Large intestine (tissue), 12 donors: ENCODE measurements at places on chromosomes 6 and 20. TPM values are rescaled to one million over a fixed set of nuclear protein-coding genes. Genes with fewer than 3 reads are reported as not detected.

LPA gene
- polyA plus RNA-seq = 0.06 TPM

ZBP1 gene
- 0.40 TPM for polyA plus RNA-seq

MCHR2 gene
- polyA plus RNA-seq = 0.04 TPM

SLC35D3 gene
- polyA plus RNA-seq = 0.49 TPM
